CD4-positive, CD25-positive, alpha-beta regulatory T cell (primary cell): ENCODE measurements at places on chromosomes 2 and 18.

DNA sequence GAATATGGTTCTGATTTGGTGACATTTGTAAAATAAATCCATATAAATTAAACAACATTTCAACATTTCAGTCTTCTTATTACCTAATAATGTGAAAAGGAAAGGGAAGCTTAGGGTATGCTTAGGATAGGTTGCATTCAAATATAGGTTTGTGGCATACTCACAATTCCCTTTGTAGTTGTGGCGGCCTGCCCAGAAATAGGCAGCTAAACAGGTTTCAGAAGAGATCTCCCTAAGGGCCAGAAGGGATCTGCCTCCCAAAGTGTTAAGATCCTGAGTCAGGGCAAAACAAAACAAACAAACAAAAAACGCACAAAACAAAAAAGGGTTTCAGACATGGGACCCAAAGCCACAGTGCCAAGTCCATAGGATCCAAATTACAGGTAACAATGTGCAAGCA is 41.4 kb upstream of the TCF7L1 start:
- peaks cover 4% of the 10 kb centered on the region for H3K27me3 ChIP-seq
- no peak overlapping the region for H3K4me3 ChIP-seq
- H3K27ac ChIP-seq, result no peak overlapping the region
- DNase-seq, result no peak
- H3K4me1 ChIP-seq, result no peaks in the 10 kb centered on the region

DNA sequence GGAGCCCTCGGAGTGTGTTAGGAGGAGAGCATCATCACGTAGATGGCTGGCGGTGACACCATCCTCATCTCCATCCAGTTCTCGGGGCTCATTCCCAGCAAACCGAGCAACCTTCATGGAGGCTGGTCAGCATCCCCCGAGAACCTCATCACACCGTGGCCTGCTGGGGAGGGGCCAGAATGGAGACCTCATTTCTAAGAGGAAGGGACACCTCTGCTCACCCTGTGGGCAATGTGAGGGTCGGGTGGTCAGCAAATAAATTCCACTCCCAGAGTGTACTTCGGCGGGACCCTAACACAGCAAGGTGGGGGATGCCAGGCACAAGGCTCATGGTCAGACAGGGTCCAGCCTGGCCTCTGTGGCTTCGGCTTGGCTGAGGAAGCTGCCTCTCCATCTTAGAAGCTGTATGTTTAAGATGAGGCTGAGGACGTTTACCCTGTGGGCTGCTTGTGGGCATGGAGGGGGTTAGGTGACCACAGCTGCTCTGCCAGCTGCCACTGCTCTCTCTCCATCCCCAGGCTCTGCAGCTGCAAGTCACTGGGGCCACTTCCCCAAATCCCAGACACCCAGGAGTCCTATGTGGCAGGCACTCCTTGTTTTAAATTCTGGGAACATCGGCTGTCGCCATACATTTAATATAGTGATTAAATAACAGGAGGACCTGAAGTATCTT is 56.5 kb upstream of the PXDN start:
- H3K36me3 ChIP-seq, result no peaks in the 10 kb centered on the region
- H3K27ac ChIP-seq, result no peak overlapping the region

- no peaks in the 10 kb centered on the region for H3K4me1 ChIP-seq
- no peak overlapping the region for H3K4me3 ChIP-seq
Measured at GRCh38 chr2:162840598-162841246, 2.2 kb upstream of the KCNH7 start.

DNA sequence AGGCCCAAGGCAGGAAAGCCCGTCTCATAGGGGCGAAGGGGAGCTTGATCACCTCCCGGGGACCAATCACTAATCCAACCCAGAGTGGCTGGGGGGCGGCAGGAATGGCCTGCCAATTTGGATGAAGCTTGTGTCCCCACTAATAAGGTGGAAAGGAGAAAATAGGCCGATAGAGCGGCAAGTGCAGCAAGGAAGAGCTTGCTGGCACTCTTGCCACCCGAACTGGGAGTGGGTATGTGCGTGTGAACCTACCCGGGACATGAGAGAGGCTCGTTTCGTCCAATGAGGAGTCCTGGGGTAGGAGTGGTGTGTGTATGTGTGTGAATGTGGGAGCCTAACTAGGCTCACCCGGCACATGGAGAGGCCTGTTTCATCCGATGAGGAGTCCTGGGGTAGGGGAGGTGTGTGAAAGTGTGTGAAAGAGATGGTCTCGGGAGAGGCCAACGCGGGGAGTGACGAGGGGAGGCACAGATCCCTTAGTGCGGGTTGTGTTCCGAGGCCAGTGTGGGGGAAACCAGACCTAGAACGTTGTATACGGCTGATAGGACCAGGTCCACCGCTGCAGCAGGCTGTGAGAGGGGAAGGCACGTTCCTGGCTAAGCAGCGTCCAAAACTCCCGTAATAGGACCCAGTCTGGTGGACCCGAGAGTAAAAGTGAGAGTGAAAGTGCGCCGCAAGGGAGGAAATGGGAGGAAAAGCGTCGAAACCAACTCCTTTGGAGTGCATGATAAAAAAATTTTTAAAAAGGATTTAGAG is 47.1 kb upstream of the SELENOI start:
- H3K27ac ChIP-seq, result peak overlapping the region; percentile 55
- H3K27me3 ChIP-seq, result no peaks in the 10 kb centered on the region
- peaks cover 16% of the 10 kb centered on the region for H3K4me1 ChIP-seq
- H3K4me3 ChIP-seq, result peak overlapping the region; percentile 87

- no peaks in the 10 kb centered on the region for H3K27me3 ChIP-seq
- no peak for DNase-seq
- H3K27ac ChIP-seq, result no peak overlapping the region
- H3K36me3 ChIP-seq, result peaks cover 64% of the 10 kb centered on the region
Measured at GRCh38 chr2:216503159-216503629, 4.5 kb downstream of the RPL37A start.

- H3K4me3 ChIP-seq, result peak overlapping the region; percentile 76
- no peak overlapping the region for H3K27ac ChIP-seq
- no peak for DNase-seq
- H3K4me1 ChIP-seq, result peaks cover 9% of the 10 kb centered on the region
Measured at GRCh38 chr18:12656605-12656937, 1.3 kb downstream of the SPIRE1 start.

DNA sequence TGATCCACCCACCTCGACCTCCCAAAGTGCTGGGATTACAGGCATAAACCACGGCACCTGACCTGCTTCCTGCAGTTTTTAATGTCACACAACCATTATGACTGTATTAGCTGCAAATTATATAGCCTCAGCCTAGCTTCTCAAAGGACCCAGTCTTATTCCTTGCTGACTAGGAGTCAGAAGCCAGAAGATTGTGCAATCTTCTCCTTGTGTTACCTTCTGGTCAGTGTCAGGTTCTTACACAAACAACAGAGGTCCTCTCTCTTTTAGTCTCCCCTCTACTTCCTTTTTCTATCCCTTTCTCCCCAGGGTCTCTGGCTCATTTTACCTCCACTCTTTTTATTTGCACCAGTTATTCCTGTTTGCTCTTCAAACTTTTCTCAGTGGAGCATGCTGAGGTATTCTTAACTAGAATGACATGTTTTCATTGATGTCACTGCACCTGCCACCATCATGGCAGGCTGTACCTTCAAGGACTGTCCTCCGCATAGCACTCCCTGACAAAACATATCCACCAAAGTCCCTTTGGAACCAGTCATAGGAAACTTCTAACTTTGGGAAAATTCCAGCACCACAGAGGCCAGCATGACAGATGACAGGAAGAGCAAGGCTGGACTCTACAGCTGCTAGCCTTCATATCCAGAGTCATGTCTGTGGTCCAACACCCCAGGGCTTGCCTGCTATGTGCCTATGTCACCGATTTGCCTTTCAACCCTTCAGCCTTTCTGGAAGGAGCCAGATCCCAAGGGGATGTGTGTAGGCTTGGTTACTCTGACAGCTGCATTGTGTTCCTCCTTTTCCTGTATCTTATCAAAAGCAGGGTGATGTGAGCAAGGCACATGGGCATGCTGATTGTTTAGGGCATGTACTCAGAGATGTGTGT is 45.2 kb upstream of the EPC2 start:
- no peaks in the 10 kb centered on the region for H3K4me1 ChIP-seq
- DNase-seq, result no peak
- peaks cover 3% of the 10 kb centered on the region for H3K27me3 ChIP-seq
- no peak overlapping the region for H3K4me3 ChIP-seq
- H3K27ac ChIP-seq, result no peak overlapping the region
- no peaks in the 10 kb centered on the region for H3K36me3 ChIP-seq

DNA sequence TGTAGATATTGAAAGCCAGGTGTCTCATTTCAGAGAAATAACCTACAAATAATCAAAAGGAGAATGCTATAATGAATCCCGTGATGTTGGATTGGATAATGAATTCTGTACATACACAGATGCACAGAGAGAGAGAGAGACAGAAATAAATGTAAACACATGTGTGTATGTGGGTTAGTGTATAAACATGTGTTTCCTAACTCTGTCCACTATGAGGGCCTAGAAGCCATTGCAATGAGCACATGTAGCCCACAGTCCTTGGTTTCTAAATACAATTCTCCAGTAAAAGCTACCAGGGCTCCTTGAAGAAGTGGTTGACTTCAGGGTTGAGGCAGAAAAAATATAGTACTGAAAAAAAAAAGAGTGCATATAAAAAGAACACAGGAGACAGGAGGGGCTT is 109.5 kb downstream of the INHBB start:
- no peak overlapping the region for H3K4me3 ChIP-seq
- no peaks in the 10 kb centered on the region for H3K36me3 ChIP-seq
- H3K27me3 ChIP-seq, result no peaks in the 10 kb centered on the region
- H3K4me1 ChIP-seq, result no peaks in the 10 kb centered on the region
- H3K27ac ChIP-seq, result no peak overlapping the region
- no peak for DNase-seq

DNA sequence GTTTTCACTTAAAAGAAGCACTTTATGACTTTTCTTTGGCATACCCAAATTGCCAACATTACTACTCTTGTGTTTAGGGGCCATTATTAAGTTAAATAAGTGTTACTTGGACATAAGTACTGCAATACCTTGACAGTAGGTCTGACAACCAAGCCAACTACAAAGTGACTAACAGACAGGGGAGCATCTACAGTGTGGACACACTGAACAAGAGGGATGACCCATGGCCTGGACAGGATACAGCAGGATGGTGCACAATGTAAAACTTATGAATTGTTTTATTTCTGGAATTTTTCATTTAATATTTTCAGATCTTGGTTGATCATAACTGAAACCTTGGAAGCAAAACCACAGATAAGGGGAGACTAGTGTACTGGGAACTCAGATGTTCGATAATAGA is 4.0 kb upstream of the INPP1 start:
- no peaks in the 10 kb centered on the region for H3K36me3 ChIP-seq
- H3K27me3 ChIP-seq, result no peaks in the 10 kb centered on the region
- peaks cover 3% of the 10 kb centered on the region for H3K4me1 ChIP-seq
- H3K27ac ChIP-seq, result no peak overlapping the region
- H3K4me3 ChIP-seq, result no peak overlapping the region

- H3K27ac ChIP-seq, result no peak overlapping the region
- H3K4me3 ChIP-seq, result no peak overlapping the region
- H3K36me3 ChIP-seq, result no peaks in the 10 kb centered on the region
Measured at GRCh38 chr2:60853531-60853930, 27.8 kb upstream of the REL start.

- H3K4me1 ChIP-seq, result no peaks in the 10 kb centered on the region
- H3K27me3 ChIP-seq, result no peaks in the 10 kb centered on the region
- H3K27ac ChIP-seq, result no peak overlapping the region
Measured at GRCh38 chr2:774436-774835, 97.2 kb upstream of the TMEM18 start.

- H3K27ac ChIP-seq, result peak overlapping the region; percentile 84
- no peaks in the 10 kb centered on the region for H3K36me3 ChIP-seq
- no peak for DNase-seq
- peak overlapping the region; percentile 78 for H3K4me3 ChIP-seq
- H3K4me1 ChIP-seq, result peaks cover 44% of the 10 kb centered on the region
Measured at GRCh38 chr2:197838579-197838978, 34.2 kb downstream of the PLCL1 start.

- H3K4me1 ChIP-seq, result no peaks in the 10 kb centered on the region
- H3K27me3 ChIP-seq, result no peaks in the 10 kb centered on the region
- no peak for DNase-seq
- no peaks in the 10 kb centered on the region for H3K36me3 ChIP-seq
- no peak overlapping the region for H3K4me3 ChIP-seq
Measured at GRCh38 chr2:150211164-150211631, 276.3 kb downstream of the RND3 start.

GRCh38 chr2:85770786-85771409 is 17.1 kb downstream of the ATOH8 start:
- no peaks in the 10 kb centered on the region for H3K4me1 ChIP-seq
- H3K36me3 ChIP-seq, result no peaks in the 10 kb centered on the region
- no peak overlapping the region for H3K4me3 ChIP-seq

DNA sequence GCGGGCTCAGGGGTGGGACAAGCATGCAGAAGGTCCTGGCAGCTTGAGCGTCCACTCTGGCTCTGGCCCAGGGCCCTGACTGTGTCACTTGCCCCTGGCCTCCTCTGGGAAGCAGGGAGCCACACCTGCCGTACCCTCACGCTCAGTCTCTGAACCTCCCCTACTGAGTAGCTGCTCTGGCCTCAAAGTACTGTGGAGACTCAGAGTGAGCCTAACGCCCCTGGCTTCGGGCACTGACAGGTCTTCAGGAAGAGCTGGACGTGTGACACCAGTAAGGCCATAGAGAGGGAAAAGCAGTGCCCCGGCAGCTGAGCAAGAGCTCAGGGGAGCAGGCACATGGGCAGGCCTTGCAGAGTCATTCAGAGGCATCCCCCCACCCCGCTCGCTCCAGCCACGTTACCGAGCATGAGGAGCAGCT is 73.3 kb downstream of the SFXN5 start:
- no peak overlapping the region for H3K27ac ChIP-seq
- DNase-seq, result no peak

DNA sequence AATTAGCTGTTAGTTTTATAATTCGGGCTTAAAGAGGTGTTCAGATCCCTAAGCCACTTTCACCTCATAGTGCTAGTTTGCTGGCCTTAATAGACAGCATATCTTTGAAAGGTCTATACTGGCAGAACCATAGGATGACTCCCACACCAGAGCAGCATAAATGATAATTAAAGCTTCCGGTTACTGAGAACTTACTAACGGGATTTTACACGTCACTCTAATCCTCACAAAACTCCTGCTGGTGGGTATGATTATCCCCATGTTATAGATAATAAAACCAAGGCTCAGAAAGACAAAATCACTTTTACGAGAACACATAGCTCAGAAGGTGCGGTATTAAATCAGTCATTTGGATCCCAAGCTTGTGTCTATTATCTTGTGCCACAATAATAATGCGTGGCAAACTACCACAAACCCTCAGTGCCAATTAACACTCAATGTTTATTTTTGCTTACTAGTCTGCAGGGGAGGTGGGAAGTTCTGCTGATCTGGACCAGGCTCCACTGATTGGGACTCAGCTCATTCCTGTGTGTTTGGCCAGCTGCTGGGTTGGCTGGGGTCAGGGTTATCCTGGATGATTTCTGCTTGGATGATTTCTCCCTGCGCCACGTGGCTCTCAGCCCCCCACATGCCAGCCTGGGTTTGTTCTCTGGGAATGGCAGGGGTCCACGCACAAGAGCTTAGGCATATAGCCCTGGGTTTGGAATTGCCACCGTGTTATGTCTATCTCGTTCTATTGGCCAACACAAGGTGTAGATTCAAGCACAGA is 62.3 kb downstream of the TRIB2 start:
- no peak for DNase-seq
- no peaks in the 10 kb centered on the region for H3K4me1 ChIP-seq
- H3K4me3 ChIP-seq, result no peak overlapping the region
- no peak overlapping the region for H3K27ac ChIP-seq
- H3K27me3 ChIP-seq, result no peaks in the 10 kb centered on the region
- H3K36me3 ChIP-seq, result no peaks in the 10 kb centered on the region
